ENCODE measurements at places on chromosomes 2 and 18. TPM values are rescaled to one million over a fixed set of nuclear protein-coding genes. Genes with fewer than 3 reads are reported as not detected.

Gene SLC14A1
- total RNA-seq: 25.9 TPM

Gene PPP1R1C
- total RNA-seq: 2.3 TPM

Gene CHCHD5
- total RNA-seq: 16.3 TPM

Gene FOXI3
- not detected for total RNA-seq

Gene MC4R
- total RNA-seq: 3.9 TPM

Gene GCG
- total RNA-seq: not detected

Gene SPEG
- total RNA-seq: 57.6 TPM

- DNase-seq: no peak
Measured at GRCh38 chr2:37211939-37212338, 15.6 kb downstream of the CEBPZOS start.

DNA sequence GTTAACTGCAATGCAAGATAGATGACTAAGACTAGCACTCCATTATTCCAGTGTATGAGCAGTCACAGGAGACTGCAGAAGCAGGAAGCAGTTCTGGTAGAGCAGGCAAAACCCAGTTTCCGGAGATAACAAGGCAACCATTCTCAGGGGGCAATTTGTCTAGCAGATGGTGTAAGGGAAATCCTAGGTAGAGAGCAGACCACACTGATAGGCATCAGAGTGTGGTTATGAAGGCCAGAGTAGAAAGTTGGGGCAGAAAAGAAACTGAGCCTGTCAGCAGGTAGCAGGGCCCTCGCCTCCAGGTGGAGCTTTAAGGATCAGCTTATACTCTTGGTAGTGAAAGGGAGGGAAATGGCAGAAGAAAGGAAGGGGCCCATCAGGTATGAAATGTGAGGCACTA, 164.4 kb downstream of the PDE11A start:
- no peak for DNase-seq

DNA sequence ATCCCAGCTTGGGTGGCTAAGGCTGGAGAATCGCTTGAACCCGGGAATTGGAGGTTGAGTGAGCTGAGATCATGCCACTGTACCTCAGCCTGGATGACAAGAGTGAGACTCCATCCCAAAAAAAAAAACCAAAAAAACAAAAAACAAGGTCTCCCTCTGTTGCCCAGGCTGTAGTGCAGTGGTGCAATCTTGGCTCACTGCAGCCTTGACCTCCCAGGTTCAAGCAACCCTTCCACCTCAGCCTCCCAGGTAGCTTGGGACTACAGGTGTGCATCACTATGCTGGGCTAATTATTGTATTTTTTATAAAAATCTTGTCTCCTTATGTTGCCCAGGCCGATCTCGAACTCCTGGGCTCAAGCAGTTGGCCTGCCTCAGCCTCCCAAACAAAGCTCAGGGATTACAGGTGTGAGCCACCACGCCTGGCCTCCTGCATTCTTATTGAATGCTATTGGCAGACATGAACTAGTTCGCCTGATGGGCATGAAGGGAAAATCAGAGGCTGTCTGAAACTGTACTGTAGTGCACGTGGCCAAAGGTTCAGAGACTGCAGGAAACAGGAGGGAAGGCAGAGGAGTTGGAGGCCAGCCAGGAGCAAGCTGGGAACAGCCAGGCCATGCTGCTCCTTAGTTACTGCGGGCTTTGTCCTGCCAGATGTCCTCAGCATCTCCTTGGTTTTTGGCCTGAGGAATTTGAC, 16.0 kb upstream of the ASXL2 start:
- DNase-seq: no peak

GRCh38 chr18:37055137-37055802, 226.3 kb downstream of the KIAA1328 start:
- DNase-seq: no peak

GRCh38 chr2:187419808-187420207, 28.2 kb downstream of the CALCRL start:
- no peak for DNase-seq

DNA sequence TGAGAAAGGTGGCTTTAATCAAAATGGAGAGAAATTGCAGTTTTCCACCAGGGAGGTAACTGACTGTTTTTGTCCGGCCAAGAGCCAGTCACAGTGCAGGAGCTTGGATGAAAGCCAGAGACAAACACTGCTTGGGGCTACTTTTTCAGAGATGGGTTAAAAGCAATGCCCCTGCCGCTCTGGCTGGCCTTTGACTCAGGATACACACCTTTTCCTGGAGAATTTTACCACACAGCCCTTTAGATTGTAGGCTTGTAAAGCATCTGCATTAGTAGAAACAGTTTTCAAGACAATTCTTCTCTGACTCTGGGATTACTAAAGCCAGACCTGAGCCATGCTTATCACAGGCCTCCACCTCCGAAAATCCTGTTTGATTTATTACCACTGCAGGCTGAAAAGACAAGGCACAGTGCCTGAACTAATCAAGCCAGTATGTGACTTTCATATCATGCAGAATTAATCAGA, 79.7 kb downstream of the CCBE1 start:
- no peak for DNase-seq

DNA sequence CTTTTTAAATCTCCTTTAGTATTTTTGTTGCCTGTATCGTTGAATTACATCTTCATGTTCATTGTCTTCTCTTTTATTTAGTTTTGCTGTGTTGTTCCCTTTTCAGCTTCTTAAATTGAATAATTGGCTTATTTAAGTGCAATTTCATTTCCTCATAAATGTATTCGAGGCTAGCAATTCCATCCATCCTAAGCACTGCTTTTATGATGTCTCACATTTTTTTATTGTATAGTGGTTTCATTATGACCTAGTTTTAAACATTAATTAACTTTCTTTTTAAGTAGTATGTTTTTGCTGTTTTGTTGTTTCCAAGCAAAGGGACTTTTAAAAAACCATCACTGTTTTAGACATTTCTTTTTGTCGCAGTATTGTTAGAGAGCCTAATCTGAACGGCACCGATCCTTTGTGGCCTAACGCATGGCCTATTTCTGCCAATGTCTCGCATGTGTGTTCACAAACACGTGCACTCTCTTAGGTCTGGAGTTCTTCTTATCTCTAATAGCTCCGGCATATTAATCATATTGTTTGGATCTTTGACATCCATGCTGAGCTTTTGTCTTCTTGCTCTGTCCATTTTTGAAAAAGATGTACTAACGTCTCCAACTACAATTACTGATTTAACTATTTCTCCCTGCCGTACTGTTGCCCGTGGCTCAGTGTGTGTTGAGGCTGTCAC, 59.6 kb upstream of the ZNF516 start:
- no peak for DNase-seq

DNA sequence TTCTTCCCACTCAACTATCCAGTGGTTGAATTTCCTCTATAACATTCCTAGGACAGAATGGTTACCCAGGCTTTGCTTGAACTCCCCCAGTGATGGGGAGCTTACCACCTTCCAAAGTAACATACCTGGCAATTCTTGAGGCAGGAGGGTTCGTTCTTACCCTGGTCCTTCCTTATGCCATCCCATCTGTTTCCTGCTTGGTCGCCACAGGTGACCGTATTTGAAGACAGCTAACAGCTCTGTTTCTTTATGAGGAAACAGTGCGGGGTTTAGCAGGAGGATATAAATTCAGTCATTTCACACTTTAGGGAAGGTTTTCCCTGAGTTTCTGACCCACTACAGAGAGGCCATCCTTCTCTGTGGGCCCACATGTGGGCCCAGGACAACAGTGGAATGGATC, 42.6 kb downstream of the FOSL2 start:
- no peak for DNase-seq

DNA sequence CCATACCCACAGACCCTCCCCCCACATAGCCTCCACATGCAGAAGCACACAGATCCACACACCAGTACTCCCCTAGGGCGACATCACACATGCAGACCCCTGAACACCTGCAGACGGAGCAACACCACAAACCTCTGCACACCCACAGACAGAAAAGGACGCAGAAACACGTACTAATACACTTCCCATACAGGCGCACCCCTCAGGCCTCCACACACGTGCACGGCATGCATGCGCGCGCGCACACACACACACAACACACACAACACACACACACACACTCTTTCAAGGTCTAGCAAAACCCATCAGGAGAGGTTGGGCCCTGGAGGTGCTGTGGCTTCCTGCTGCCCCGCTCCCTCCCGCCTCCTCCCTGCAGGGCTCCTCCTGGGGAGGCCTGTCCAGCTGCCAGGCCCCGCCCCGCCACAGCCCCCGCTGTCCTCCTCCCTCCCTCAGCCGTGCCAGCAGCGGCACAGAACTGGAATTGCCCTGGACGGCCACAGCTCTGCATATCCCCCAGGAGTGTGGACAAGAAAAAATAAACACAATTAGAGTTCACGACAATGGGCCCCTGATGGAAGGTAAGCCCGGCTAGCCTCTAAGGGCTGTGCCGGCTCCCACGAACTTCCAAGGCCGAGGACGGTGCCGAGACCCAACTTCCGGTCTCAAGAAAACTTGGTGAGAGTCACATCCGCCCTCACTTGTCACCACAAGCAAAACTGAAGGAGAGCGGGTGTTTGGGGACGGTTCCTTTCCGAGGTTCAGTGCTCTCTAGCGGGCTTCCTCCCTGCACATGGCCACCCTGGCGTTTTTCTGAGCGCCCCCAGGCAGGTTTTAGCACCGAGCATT, 6.8 kb downstream of the ZFP36L2 start:
- DNase-seq: peak; percentile 72

DNA sequence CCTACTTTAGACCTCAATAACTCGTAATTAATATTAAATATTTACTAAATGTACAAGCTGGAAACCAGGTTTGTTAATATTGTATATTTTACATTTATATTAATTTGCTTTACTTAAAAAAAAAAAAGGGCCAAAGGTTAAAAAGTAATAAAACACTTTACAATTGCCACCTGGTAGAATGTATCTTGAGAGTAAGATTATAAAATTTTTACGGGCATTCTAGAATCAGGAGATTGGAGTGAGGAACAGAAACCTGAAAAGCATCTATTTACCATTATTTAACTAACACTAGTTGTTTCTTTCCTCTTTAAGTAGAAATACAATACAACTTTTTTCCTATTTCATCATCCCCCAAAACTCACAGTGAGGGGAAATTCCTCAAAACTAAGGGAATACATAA, 15.6 kb upstream of the STRN start:
- no peak for DNase-seq

- DNase-seq: no peak
Measured at GRCh38 chr2:112151271-112151670, 13.1 kb downstream of the FBLN7 start.

- no peak for DNase-seq
Measured at GRCh38 chr18:36066001-36066400, 1.4 kb downstream of the RPRD1A start.

GRCh38 chr18:41790687-41791086, 164.3 kb upstream of the PIK3C3 start:
- DNase-seq: no peak

GRCh38 chr18:1746131-1746530, 825.2 kb downstream of the METTL4 start:
- DNase-seq: no peak

DNA sequence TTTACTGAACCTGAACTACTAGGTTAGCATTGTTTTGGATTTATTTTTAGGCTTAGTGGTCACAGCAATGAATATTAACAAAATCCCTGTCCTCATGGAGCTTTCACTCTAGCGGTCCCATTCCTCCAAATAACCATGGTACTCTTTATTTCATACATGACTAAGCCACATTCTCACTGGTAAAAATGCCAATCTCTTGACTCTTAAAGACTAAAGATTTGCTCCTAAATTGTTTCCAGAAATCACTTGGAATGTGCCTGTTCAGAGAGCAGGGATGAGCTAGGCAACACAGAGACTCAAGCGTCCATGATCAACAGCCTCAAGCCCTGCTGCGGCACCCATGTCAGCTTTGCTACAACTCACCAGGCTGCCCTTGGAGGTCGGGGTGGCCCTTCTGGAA, 13.5 kb downstream of the LMAN1 start:
- DNase-seq: no peak

- no peak for DNase-seq
Measured at GRCh38 chr2:189287982-189288521, 108.5 kb upstream of the COL5A2 start.

DNA sequence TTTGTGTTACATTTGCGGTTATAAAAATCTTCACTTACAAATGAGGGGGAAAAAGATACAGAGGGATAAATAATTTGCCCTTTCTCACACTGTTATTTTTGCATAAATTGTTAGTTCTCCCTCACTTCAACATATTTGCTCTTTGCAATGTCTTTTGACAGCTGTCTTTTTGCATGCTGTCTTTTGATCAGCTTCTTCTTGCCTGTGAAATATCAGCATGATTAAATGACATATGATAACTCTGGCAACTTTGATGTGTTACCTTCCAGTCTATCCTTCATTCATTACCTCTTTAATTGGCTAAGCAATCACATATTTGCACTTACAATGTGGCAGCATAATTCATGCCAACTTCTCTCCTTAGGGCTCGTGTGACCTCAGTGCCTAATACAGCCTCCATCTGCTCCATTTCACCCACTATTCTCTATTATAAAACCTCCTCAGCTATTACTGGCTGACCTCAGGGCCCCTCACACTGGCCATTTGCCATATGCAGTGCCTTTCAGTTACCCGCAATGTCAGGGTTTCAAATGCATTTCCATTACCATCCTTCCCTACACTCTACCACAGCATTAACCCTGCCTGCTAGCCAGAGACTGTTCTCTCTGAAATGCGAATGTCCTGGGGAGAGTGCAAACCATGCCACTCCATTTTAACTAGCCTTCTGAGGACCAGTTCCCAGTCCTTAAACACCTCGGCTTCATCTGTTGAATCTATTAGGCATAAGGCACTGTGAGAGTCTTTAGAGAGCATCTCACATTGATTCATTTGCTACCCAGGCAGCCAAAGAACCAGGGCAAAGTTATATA, 1056.6 kb upstream of the CHAC2 start:
- no peak for DNase-seq
